ENCODE measurements at places on chromosomes 4 and X. TPM values are rescaled to one million over a fixed set of nuclear protein-coding genes. Genes with fewer than 3 reads are reported as not detected.

CASK gene
- 26.6 TPM for total RNA-seq

F8A2 gene
- total RNA-seq = not detected

FAM9B gene
- 0.10 TPM for total RNA-seq

TRMT2B gene
- total RNA-seq = 30.7 TPM

FMR1NB gene
- not detected for total RNA-seq

KCNE5 gene
- total RNA-seq = not detected

TCEAL3 gene
- 2.4 TPM for total RNA-seq

NLGN3 gene
- total RNA-seq = 2.6 TPM

LONRF3 gene
- total RNA-seq = 21.0 TPM

DSPP gene
- not detected for total RNA-seq

NFKB1 gene
- 225 TPM for total RNA-seq

ANOS1 gene
- under 0.01 TPM for total RNA-seq

FRG2 gene
- not detected for total RNA-seq

RNF175 gene
- total RNA-seq = 1.2 TPM

TIGD2 gene
- 3.4 TPM for total RNA-seq

MTTP gene
- total RNA-seq = 0.63 TPM

HERC5 gene
- total RNA-seq = 12.0 TPM

PABPC1L2A gene
- total RNA-seq = not detected

COL25A1 gene
- 0.10 TPM for total RNA-seq

ZNF518B gene
- total RNA-seq = 60.8 TPM

NSDHL gene
- total RNA-seq = 2.7 TPM

FRMD7 gene
- total RNA-seq = 0.10 TPM

ALB gene
- 0.31 TPM for total RNA-seq

SPINK2 gene
- 2.1 TPM for total RNA-seq

SH3TC1 gene
- total RNA-seq = 56.6 TPM

TMEM154 gene
- 10.6 TPM for total RNA-seq

MMAA gene
- 5.2 TPM for total RNA-seq

OCRL gene
- 2.2 TPM for total RNA-seq

IL13RA1 gene
- total RNA-seq = 39.3 TPM

LINC00632 gene
- total RNA-seq = 0.21 TPM

FGG gene
- not detected for total RNA-seq

DUSP9 gene
- not detected for total RNA-seq

CXXC4 gene
- 0.21 TPM for total RNA-seq

FGF2 gene
- 0.31 TPM for total RNA-seq

CNKSR2 gene
- total RNA-seq = 15.8 TPM

EVC gene
- total RNA-seq = 0.52 TPM

ZCCHC18 gene
- 3.4 TPM for total RNA-seq

JCHAIN gene
- total RNA-seq = 45.8 TPM

PAGE2 gene
- total RNA-seq = not detected

MAGEE2 gene
- not detected for total RNA-seq

NDNF gene
- total RNA-seq = not detected

PLAC8 gene
- 354 TPM for total RNA-seq

SPATA4 gene
- total RNA-seq = not detected

PPARGC1A gene
- total RNA-seq = 0.52 TPM

KCND1 gene
- 1.2 TPM for total RNA-seq

C4orf54 gene
- total RNA-seq = not detected

XAGE1A gene
- total RNA-seq = not detected

IL21 gene
- total RNA-seq = not detected

PITX2 gene
- total RNA-seq = not detected

TMEM35A gene
- total RNA-seq = not detected
